ENCODE measurements at places on chromosomes 4 and X.
A peak's percentile ranks its signal among the peaks of the same experiment; 100 is the strongest.

DNA sequence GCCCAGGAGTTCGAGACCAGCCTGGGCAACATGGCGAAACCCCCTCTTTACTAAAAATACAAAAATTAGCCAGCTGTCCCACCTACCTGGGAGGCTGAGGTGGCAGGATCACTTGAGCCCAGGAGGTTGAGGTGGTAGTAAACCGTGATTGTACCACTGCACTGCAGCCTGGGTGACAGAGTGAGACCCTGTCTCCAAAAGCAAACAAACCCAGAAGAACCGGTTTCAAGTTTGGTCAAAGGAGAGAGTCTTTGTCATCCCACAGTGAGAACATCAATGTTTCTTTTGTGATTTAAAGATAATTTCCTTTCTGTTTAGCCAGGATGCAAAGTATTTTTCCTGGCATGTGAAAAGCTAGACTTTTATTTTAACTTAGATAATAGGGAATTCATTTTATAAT, 26.7 kb downstream of the PDK3 start:
- DNase-seq = no peak

GRCh38 chr4:150591406-150591805, 9.5 kb downstream of the MAB21L2 start:
- no peak for DNase-seq

- DNase-seq = no peak
Observed at GRCh38 chr4:13386405-13387107, 97.6 kb downstream of the RAB28 start.

GRCh38 chr4:98151145-98151924, 8.1 kb upstream of the STPG2 start:
- DNase-seq = no peak

GRCh38 chr4:123649645-123650391, 253.2 kb downstream of the SPRY1 start:
- DNase-seq = no peak

DNA sequence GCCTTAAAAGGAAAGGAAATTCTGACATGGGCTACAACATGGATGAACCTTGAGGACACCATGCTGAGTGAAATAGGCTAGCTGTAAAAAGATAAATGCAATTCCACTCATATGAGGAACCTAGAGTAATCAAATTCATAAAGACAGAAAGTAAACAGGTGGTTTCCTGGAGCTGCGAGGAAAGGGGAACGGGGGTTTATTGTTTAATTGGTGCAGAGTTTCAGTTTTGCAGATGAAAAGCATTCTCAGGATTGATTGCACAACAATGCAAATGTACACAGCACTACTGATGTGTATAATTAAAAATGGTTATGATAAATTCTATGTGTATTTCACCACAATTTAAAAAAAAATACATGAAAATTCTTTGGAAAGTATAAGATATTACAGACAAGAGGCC, 24.0 kb downstream of the PLRG1 start:
- DNase-seq = no peak

- no peak for DNase-seq
Observed at GRCh38 chr4:175146799-175147198, 228.6 kb downstream of the ADAM29 start.

DNA sequence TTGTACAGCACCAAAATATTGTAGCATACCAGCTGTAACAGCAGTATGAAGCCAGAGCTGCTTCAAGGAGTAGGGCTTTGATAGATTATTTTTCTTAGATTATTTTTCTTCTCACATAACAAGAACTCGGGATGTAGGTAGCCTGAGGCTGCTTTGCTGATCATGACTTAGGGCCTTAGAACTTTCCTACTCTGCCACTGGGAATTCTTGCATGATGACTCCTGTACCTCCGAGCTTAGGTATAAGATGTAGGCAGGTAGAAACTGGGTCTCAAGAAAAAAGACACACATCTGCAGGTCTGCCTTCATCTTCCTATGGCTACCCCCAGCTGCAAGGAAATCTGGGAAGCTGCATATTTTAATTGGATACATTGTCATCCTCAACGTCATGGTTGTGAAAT, 115.9 kb upstream of the PNPLA4 start:
- DNase-seq = no peak

DNA sequence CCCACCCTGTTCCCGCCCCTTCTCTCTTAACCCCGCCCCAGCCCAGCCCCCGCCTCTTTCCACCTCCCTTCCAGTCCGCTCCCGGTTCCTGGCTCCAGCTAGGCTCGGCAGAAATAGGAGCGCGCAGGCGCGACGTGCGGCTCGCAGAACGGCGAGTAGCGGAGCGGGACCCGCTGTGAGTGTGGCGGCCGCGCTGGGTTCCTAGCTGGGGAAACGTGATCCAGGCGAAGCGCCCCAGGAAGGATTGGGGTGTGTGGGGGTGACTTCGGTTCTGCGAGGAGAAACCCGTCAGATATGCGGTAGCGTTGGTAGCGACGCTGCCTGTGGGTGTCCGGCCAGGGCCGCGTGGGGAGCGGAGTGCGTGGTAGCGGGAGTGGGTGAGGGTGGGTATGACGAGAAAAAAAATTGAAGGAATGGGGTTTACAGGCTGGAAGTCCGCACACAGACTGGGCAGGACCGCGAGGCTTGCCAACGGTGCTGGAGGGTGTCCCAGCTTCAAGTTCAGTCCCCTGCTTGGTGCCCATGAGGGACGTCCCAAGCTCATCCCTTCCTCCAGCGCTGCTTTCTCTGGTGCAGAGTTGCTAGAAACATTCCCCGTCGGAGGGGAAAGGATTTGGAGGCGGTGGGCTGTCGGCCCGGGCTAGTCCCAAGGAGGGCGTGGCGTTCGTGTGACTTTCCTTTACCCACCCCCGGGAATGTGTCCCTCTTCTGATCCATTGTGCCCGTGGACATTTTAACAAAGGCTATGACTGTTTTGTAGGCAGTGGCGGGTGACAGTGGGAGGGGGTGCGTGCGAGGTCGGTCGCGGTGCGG, at the start of gene PRRG1:
Gene PRRG1 (plus strand): TSS at position 144 of the 813 bp plus-strand sequence. CDS start 56,886 bp downstream, outside the sequence.
- no peak for DNase-seq

GRCh38 chr4:1983846-1984405, 24.8 kb downstream of the NELFA start:
- DNase-seq = no peak

DNA sequence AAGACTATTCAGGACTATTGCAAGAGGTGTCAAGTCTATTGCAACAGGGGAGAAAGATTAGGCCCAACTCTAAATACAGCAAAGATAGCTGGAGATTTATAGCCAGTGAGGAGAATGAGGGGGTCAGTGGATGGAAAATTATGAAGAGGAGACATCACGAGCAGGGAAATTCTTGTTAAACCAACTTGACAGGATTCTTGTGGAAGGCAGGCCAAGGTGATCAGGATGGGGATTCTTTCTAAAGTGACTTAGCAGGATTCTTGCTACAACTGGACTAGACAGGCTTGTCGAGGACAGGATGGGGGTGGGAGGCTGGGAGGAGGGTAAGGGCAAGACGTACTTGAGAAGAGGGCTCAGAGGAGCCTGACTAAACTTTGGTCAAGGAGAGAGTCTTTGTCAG, 89.0 kb downstream of the PHEX start:
- DNase-seq = no peak

GRCh38 chrX:117973110-117973807, 143.4 kb downstream of the KLHL13 start:
- DNase-seq = no peak

DNA sequence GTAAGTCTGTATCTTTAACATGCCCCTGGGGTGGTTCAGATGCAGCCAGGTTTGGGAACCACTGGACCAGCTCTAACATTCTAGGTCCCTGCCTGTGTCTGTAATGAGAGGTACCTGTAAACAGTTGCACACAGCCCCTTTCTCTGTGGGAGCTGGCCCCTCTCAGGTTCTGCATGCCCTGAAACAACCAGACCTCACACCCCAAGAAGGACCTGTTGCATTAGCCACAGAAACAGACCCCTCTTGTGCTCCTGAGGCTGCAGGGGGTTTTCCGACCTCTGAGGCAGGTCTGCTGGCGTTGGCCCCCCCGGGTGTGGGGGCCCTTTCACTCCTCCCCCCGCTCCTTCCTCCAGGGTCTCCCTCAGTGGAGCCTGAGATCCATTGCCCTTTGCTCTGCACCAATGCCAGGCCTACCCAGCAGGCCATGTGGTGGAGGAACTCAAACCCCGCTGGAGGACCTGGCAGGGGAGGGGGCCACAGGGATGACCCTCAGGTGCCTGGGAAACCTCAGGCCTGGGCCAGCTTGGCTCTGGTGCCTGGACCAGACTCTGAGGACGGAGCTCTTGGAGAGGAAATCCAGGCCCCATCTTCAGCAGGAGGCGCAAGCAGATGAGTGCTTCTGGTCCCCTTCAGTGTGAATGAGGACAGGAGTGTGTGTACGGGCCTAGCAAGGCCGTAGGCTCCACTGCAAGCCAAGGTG, 61.4 kb upstream of the PJA1 start:
- DNase-seq = no peak

GRCh38 chrX:9906919-9907318, 60.2 kb upstream of the CLDN34 start:
- no peak for DNase-seq

GRCh38 chr4:124887739-124888138, 175.2 kb upstream of the ANKRD50 start:
- no peak for DNase-seq

DNA sequence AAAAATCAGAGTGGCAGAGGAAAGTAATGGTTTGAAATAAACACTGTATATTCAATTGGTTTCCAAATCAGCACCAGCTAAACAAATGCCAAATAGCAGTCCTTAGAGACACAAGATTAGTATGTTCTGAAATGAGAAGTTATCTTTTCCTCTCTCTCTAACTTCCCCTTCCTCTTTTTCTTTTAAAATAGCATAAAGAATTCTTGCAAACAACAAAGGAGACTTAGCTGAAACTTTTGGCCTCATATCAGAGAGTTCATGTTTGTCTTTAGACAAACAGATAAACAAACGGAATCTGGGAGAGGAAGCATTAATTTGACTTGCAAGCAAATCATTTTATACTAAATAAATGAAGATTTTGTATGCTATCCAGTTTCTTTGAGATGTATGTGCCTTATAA, 399.0 kb downstream of the GBA3 start:
- no peak for DNase-seq

DNA sequence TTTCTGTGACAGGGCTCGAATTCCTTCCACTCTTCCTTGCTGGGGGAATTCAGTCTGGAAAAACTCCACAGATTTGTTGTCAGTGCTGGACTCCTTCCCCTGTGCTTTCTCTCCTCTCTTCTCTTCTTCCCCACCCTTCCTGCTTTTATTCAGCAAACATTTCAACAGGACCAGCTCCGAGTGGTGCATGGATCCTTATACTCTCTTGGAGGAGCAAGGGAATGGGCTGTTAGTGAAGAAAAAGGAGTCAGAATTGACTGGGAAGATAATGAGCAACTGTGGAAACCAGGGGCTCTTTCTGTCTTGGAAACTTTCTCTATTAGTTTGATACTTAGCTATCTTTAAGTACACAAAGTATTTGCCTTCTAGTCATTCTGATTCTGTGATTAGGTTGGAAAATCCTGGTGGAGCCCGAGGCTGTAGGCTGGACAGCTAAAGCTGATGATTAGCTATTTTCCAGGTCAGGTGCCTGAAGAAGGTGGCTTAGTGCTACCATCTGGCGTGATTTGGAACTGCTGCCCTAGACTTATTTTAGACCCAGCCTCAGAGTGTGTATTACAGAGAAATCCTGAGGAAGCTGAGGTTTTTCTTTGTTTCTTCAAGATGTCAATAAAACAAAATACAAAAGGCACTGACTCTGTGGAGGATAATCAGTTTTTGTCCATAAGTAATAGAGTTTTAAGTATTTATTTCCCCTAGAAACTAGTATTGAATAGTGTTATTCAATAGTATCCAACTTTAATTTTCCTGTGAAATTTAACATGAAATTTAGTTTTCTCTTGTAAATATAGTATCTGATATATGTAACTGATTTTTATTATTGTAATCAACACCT, 38.4 kb downstream of the NAP1L5 start:
- DNase-seq = peak; percentile 48

- DNase-seq = no peak
Observed at GRCh38 chr4:95742872-95743271, 97.0 kb upstream of the PDHA2 start.

- no peak for DNase-seq
Observed at GRCh38 chr4:163920426-163920825, 425.9 kb downstream of the TMA16 start.

DNA sequence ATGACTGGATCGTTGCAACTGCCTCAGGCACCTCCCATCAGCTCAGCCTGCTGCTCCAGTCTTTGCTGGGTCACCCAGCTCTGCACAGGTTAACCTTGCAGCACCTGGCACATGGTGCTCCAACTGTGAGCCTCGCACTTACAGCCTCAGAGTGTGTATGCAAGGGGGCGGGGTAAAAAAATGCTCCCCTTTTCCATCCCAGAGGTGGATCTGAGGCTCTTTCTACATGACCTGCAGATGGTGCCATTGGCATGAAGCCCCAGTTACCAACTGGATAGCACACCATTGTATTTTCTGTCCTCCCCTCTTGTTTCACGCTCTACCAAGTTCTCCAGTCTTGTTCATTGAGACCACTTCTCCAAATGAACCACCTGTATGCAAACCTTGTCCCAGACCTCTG, 46.2 kb upstream of the TRPC3 start:
- DNase-seq = no peak
